ENCODE measurements at places on chromosomes 4 and X.

GRCh38 chr4:62162606-62163005 is 962.5 kb downstream of the ADGRL3 start:
- no peak for DNase-seq

DNA sequence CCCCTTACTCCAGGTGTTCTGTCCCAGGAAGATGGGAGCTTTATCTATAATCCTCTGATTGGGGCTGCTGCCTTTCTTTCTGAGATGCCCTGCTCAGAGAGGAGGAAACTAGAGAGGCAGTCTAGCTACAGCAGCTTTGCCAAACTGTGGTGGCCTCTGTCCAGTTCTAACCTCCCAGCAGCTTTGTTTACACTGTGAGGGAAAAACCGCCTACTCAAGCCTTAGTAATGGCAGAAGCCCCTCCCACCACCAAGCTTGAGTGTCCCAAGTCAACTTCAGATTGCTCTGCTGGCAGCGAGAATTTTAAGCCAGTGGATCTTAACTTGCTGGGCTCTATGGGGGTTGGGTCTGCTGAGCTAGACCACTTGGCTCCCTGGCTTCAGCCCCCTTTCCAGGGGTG is 394.9 kb upstream of the PABPC5 start:
- DNase-seq = no peak

DNA sequence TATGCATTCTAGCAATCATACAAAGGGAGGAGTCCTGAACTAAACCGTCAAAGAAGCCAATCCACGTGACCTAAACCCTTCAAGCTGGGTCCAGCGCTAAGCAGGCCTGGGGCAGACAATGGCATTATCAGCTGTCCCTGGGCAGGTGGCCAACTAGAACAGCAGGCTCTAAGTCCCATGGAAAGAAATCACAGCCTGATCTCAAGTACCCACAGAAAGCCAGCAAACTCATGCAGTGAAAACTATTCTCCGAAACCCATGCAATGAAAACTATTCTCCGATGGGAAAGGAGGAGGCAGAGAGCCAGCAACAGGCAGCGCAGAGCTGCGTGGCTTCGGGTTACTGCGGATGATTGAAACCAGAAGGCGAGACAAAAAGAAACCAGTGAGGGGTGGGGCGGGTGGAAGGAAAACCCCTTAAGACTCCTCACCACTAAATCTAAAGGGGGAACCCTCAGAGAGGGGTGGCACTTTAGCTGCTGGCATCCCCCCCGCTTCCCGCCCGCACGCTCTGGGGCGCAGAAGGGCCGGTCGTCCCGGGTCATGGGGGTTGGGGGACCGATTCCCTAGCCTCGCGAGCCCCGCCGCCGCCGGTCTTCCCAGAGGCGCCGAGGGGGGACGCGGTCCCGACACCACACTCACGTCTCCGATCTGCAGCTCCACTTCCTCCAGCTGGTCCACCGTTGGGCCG is 567 bp downstream of the C4orf46 start:
- peak; percentile 41 for DNase-seq

DNA sequence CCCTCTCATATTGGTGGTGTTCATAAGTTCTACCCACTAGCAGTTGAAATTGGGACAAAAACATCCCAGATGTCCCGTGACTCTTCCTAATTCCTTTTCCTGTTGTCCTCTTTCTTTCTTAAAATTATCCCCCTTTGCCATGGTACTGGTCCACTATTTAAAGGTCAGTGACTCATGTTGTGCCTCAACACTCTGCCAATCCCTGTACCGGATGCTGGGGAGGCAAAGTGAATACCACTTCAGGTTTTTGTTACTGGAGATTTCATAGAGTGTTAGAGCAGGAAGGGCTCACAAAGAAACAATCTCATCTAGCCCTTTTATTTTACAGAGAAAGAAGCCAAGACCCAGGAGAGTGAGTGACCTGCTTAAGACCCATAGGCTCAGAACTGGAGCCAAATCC is 24.6 kb downstream of the SEPTIN11 start:
- no peak for DNase-seq

- DNase-seq = no peak
Observed at GRCh38 chr4:30182786-30183185, 537.4 kb upstream of the PCDH7 start.
